ENCODE measurements at places on chromosomes 12 and 14.

DNA sequence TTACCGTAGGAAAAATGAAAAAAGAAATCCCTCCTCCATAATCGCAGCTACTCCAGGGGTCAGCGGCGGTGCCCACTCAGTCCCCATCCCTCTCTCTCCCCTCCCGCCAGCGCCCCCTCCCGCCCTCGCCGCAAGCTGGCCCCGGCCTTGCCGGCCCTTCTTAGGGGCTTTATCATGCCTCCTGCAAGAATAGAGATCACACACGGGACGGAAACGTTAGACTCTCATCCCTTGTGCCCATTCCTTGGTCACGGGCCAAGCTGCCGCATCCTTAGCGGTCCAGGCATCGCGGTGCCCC lies 692 bp upstream of the COX14 start:
- DNase-seq, result no peak

- DNase-seq, result no peak
These were observed 102.8 kb upstream of the EGLN3 start for GRCh38 chr14:34053666-34054065.

- no peak for DNase-seq
These were observed 73.0 kb downstream of the GCH1 start for GRCh38 chr14:54829486-54830224.

DNA sequence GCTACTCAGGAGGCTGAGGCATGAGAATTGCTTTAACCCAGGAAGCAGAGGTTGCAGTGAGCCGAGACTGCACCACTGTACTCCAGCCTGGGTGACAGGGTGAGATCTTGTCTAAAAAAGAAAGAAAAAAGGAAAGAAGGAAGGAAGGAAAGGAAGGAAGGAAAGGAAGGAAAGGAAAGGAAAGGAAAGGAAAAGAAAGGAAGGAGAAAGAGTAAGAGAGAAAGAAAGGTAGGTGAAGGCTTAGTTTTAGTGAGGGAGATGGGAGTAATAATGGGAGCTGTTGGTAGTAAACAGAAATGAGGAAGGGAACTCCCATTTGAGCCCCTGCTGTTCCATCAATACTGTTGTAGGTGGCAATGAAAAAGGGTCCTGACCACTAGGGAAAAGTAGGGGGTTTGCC lies 28.8 kb downstream of the SLC24A4 start:
- no peak for DNase-seq

All from HuH-7.5 (cell line).